ENCODE measurements at places on chromosomes 2 and 18.

GRCh38 chr2:166074430-166074829, 53.4 kb downstream of the SCN1A start:
- no peak for DNase-seq

- no peak for DNase-seq
Observed at GRCh38 chr18:75879196-75879595, 451.7 kb upstream of the SMIM21 start.

DNA sequence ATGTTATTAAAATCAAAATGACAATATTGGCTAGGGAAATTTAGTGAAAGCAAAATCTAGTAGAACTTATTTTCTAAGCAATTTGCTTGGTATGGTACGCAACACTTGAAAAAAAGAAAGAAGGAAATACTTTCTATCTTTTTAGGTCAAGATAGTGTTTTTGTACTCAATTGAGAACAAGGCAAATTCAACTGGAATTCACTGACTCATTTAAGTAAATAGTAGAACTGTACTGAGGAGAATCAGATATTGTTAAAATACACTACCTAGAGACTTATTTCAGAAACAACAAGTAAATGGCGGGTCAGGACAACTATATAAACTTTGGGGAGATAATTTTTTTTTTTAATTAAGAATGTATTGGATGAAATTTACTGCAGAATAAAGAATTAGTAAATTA, 18.9 kb downstream of the ZRANB3 start:
- no peak for DNase-seq

DNA sequence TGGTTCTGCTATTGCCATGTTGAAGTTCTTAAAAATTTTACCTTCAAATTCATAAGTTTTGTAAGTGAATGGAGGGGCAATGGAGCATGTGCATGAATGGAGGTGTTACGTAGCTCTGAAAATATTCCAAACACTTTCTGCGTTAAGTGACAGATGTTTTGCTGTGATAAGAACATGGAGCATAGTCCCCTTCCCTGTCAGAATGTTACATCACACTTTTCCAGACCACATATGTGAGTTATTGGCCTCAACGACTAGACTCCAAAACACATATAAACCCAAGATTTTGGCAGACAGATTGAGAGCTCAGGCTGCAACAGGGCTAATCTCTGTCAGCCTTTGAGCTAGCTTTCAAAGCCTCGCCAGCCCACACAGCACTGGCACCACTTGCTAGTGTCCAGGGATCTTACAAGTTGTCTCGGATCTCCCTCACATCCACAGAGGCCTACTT, 27.2 kb upstream of the MFSD6 start:
- no peak for DNase-seq

DNA sequence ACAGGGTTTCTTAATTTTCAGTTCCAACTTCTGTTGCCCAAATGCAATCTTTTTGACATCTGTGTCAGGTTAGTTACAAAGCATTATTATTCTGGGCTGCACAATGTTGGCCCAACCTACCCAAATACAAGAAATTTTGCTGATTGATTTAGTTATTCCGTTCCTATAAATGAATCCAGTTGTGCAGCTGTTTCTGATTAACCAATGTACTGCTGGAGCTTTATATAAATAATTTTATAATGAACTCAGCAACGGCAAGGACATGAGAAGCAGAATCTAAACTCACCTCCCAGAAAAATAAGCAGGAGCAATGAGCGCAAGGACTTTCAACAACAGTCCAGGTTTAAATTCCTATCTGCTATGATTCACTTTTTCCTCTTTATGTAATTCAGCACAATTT, 76.3 kb upstream of the WIPF1 start:
- no peak for DNase-seq

DNA sequence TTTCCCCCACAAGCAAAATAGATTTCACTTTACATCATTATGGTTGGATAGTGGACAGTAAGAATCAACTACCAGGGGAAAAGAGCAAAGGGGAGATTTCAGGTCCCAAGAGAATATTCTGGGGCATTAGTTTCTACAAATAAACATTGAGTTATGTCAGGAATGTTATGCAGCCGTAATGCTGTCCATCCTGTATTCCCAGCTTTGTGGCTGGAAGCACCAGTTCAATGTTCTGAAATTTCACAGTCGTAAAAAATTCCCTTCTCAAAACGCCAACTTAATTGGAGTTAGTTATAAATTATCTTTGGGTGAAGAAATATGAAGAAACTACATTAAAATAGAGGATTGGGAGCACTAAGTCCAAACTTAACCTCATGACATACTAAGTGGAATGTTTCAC, 141.5 kb upstream of the FIGN start:
- peak; percentile 22 for DNase-seq

DNA sequence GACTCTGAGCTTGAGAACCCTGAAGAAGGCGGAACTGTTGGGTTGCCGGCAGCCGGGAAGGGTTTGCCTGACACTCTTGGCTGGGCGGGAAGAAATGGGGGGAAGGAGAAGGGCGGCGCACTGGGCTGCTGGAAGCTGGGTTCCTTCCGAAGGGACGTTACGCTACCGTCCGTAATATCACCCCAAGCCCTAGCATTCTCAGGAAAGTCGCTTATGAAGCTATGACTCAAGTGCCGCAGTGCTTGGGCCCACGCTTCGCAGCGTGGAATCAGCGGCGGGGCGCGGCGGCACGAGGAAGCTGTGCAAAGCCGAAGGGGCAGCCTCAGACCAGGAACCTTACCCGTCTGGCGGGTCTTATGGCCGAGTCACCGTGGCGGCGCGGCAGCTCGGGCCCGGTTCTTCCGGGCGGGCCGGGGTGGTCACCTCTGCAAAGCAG, 50.2 kb upstream of the SIGLEC15 start:
- peak; percentile 89 for DNase-seq

DNA sequence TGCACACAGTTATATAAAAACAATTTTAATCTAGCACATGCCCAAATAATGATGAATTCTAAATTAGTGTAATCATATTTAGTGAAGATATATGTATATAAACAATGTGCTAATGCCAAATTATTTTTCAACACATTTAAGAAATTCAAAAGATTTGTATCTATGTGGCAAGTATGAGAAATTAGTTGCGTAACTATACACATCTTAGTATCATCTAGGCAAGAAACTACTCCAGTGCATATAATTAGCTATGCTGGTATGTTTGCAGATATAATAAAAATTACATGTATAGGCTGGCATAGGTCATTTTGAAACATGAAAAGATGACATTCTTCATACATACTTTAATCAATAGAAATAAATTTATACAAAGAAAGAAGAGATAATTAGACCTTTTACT, 252.0 kb upstream of the VWC2L start:
- no peak for DNase-seq

GRCh38 chr2:71801556-71801955, 346.1 kb downstream of the CYP26B1 start:
- no peak for DNase-seq

Measured in ELR (cell line).